Left renal cortex interstitium (tissue), 4 donors: ENCODE measurements at places on chromosomes 13 and 19. TPM values are rescaled to one million over a fixed set of nuclear protein-coding genes. Genes with fewer than 3 reads are reported as not detected.

Gene CAMSAP3
- 30.3 TPM for polyA plus RNA-seq

Gene ODAD3
- 2.3 TPM for polyA plus RNA-seq

Gene LENG9
- 3.1 TPM for polyA plus RNA-seq

Gene ZNF559
- polyA plus RNA-seq = 49.0 TPM

Gene HSH2D
- polyA plus RNA-seq = 1.1 TPM

Gene SLC46A3
- 1.8 TPM for polyA plus RNA-seq

Gene SGCG
- 4.9 TPM for polyA plus RNA-seq

Gene PNMA8A
- polyA plus RNA-seq = 49.1 TPM

Gene ZNF554
- 11.1 TPM for polyA plus RNA-seq

Gene WDR87
- 0.02 TPM for polyA plus RNA-seq

Gene CEACAM16
- not detected for polyA plus RNA-seq

Gene ZNF44
- 47.7 TPM for polyA plus RNA-seq

Gene TMEM86B
- polyA plus RNA-seq = 7.4 TPM

Gene CRX
- not detected for polyA plus RNA-seq
